Activated CD4-positive, CD25-positive, alpha-beta regulatory T cell (primary cell): ENCODE measurements at places on chromosomes 12 and 14.

DNA sequence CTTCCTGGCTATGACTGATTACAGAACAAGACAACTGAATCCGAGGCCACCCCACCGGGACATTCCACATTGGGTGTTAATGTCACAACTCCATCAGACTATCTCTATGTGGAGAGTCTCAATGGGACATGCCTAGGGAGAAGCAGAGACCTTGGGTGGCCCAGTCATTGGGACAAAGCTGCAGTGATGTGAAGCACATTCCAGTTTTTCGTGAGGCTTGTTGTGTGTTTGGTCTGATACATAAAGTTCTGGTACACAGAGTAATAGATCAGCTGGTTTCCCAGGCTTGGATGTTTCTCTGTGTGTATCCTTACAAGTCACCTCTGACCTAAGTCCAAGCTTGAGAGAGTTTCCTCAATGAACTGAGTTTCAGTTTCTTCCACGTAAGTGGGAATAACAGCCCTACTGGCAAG lies 42.3 kb downstream of the CPM start:
- DNase-seq = no peak

GRCh38 chr14:60175255-60175902 lies 10.2 kb upstream of the DHRS7 start:
- no peak for DNase-seq

- no peak for DNase-seq
Observed at GRCh38 chr14:32473464-32473855, 144.4 kb downstream of the AKAP6 start.

DNA sequence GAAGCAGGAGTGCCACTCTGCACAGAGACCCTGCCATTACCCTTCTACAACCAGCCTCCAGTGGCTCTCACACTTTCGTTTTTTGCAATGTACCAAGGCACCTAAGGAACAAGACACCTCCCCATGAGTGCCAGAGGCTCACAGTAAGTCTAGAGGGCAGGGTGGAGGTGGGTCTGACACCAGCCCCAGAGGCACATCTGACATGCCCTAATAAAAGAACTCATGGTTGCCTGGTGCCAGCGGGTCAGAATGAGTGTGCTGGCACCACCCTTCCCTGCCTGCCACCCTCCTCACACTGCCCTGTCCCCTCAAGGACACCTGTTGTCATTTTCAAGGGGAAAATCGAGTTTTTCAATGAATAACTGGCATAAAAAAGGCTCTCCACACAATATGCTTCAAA lies 161.2 kb downstream of the FOXN3 start:
- DNase-seq = no peak

- DNase-seq = no peak
Observed at GRCh38 chr12:7951671-7952070, 15.7 kb upstream of the SLC2A3 start.

DNA sequence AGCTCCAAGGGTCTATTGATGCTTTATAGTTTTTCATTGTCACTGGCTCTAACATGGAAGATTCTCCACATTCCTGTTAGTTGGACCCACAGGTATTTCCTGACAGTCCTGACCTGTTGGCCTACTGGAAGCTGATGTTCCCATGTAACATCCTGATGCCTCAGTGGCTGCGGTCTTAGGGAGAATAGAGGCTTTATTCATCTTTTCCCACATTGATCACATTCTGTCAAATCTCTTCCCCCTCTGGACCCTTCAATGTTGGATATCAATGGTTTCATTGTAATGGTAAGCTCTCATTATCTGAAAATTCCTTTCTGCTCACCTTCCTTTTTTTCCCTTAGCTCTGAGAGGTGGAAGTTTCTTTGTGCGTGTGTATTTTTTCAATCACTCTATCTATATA lies 280.9 kb upstream of the TBX3 start:
- no peak for DNase-seq

GRCh38 chr12:80551897-80552296 lies 107.9 kb downstream of the PTPRQ start:
- DNase-seq = no peak

DNA sequence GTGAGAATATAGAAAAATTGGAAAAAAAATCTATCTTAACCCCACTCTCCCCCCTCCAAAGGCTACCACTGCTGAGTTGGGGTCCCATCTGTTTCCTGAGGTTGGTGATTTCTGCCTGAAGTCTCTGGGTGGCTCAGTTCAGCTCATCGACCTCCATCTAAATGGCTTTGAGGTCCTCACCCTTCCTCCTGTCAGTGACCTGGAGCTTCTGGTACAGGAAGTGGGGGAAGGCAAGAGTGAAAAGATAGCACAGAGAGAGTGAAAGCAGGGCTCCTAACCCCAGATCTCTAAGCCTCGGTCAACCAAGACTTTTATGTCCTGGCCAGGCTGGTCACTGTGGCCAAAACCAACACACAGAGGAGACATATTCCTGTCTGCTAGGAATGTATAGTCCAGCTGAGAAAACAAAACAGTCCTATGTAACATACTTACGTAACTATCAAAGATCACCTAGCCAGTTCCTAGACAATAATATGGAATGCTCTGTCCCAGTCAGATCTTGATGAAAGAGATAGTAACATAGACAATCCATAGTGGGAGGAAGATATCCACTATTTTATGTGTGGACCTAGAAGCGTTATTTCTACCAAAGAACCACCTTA lies 12.3 kb upstream of the KRT73 start:
- DNase-seq = no peak

DNA sequence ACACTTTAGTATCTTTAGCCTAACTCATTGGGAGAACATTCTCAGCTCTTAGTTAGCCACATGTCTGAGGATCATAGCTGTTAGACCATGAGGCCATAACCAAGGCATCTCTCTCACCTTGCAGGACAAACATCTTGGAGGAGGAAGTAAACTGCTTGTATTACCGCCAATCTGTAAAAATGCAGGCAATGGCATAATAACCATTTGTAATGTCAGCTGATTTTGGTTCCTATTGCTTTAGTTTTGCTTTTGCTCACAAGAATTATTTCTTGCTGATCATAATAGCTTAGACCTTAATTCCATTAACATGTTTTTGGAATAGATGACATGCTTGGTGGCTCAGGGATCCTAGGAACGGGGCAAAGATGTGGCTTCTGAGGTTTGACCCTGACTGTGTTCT lies 16.4 kb upstream of the GSG1 start:
- no peak for DNase-seq
